ENCODE measurements at places on chromosomes 11 and 22.

DNA sequence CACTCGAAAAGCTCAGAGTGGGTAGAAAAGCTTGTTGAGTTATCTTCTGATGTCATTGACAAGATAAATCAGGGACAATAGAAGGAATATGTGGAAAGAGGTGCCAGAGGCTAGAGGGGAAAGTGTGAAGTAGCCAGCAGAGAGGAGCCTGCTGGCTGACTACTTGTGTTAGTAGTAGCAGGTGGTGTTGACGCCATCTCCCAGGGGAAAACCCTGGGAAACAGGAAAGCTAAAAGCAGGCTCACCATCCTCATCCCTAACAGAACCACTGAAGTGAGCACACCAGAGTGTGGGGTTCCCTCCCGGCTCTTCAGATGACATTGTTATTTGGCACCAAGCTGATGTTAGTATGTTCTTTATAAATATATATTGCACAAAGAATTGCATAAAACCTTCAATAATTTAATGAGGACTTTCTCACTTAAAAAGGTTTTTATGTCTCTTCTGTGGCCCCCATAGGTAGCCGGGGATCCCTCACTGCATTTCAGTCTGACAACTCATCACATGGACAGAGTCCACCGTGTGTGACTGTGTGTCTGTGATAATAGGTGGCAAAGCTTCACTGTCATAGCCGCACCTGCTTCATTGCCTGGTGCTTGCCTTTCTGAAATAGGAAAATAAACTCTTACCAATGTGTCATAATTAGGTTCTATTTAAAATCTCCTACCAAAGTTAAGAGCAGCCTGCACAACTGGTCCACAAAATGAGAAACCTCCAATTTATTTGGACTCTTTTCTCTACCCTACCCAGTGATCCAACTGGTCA, 63.2 kb upstream of the TOP3B start:
- DNase-seq: no peak

DNA sequence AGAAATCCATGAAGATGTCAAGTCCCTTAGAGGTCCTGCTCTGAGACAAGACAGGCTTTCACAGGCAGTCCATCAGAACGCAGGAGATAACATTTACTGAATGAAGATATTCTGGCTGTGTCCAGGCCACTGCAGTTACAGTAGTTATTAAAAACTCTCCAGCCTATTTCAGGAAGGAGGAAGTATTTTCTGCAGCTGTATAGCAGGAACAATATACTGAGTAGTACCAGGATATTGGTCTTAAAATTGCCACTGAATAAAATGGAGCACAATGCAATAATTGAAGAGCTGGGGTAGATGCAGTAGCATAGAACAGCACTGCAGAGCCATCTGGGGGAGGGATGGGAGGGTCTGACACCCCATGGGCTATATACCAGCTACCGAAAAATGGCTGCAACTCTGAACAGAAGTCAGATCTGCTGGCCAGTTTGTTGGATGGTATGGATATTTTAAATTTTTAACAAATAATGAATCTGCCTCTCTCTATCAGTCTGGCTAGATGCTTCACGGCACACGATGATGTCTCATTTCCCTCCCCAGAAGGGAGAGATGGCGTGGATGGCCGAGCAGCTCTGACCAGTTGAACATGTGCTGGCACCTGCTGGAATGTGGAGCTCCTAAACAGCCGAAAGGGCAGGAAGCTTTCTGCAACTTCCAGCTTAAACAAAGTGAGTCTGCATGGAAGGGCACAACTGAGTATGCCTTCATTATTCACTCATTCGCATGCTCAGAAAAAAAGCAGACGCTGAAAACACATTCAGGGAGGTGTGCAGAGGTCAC, 342.1 kb upstream of the SYN3 start:
- no peak for DNase-seq

DNA sequence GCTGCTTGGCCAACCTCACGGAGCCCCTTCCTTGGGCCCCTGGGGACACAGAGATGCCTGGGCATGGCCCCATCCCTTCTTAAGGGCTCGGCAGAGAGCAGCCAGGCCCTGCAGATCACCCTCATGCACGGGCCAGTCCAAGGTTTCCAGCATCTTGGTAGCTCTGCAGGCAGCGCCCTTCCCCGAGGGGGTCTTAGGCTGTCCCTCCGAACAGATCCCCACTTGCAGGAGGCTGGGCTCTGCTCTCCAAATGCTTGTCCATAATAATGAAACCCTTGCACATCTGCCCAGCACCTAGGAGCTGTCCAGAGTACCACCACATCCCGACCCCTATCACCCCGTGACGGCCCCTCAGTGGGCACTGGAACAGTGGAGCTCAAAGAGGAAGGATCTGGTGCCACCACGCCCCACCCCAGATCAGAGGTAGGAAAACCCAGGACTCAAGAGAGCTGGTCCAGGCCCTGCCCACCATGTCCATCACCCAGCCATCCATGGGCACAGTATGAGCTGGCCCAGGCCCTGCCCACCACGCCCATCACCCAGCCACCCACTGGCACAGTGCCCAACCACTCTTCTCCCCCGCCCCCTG, 92.5 kb upstream of the PRR5 start:
- no peak for DNase-seq

- DNase-seq: peak; percentile 66
Measured at GRCh38 chr22:18075720-18076497, 1.9 kb upstream of the PEX26 start.

DNA sequence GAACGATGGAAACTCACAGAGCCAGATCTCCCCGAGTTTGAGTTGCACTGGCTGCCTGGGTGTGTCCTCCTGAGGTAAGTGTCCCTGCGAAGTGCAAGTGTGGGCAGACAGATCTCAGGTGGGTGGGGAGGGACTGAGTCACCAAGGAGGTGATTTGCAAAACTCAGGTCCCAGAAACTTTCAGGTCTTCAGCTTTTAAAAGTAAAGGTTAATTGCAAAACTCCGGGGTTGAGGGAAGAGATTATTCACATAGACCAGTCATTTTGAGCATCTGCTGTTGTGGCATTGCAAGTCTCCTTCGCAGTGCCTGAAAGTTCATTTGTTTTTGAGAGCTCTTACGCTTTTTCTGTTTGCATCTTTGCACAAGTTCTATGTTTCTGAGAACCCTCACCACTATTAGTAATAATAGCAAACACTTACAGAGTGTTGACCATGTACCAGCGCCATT, 7.1 kb downstream of the CD44 start:
- no peak for DNase-seq

- no peak for DNase-seq
Measured at GRCh38 chr22:50737728-50738648, at the start of gene ACR. ACR (plus strand) TSS chr22:50738204; CDS start chr22:50738236, 32 bp downstream.

GRCh38 chr22:46856661-46857060, 94.2 kb downstream of the TBC1D22A start:
- no peak for DNase-seq

GRCh38 chr11:84468235-84468634, 1158.9 kb downstream of the DLG2 start:
- no peak for DNase-seq
